ENCODE measurements at places on chromosomes 7 and 10.

GRCh38 chr10:127100983-127101615 lies 95.3 kb downstream of the INSYN2A start:
- DNase-seq = no peak

DNA sequence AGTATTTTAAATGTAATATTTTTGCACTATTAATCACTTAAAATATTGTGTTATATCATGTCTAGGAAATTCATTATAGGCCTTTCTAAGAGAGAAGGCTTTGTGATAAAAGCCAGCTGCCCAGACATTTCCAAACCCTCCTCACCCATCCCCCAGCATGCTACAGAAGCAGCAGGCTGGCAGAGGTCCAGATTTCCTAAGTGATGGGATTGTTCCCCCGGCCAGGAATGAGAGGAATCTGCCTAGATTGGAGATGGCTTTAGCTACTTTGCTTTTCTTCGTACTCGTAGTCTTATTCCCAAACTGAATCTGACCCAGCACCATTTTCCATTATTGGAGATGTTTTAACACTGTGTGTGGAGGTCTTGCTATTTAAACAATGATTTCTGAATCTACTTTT lies 29.4 kb downstream of the CDK14 start:
- DNase-seq = no peak

GRCh38 chr7:42677751-42678699 lies 233.8 kb downstream of the C7orf25 start:
- no peak for DNase-seq

DNA sequence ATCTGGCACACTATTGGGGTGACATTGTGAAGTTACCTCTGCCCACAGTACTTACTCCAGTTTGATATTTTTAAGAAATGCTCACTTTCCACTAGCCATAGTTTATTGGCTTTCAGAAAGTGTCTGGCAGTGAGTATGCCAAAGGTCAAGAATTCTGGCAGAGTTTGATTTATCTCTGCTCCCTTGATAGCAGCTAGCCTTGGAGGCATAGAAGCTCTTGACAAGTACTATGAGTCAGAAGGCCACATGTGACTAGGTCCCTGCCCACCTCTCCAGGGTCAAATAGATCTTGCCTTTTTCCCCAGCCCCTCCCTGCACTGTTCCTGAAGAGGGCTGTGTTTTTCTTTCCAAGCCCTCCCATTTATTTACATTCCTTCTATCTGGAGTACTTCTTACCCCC lies 202.2 kb downstream of the AUTS2 start:
- DNase-seq = no peak

- DNase-seq = no peak
Observed at GRCh38 chr7:43621729-43622448, 39.0 kb downstream of the STK17A start.

DNA sequence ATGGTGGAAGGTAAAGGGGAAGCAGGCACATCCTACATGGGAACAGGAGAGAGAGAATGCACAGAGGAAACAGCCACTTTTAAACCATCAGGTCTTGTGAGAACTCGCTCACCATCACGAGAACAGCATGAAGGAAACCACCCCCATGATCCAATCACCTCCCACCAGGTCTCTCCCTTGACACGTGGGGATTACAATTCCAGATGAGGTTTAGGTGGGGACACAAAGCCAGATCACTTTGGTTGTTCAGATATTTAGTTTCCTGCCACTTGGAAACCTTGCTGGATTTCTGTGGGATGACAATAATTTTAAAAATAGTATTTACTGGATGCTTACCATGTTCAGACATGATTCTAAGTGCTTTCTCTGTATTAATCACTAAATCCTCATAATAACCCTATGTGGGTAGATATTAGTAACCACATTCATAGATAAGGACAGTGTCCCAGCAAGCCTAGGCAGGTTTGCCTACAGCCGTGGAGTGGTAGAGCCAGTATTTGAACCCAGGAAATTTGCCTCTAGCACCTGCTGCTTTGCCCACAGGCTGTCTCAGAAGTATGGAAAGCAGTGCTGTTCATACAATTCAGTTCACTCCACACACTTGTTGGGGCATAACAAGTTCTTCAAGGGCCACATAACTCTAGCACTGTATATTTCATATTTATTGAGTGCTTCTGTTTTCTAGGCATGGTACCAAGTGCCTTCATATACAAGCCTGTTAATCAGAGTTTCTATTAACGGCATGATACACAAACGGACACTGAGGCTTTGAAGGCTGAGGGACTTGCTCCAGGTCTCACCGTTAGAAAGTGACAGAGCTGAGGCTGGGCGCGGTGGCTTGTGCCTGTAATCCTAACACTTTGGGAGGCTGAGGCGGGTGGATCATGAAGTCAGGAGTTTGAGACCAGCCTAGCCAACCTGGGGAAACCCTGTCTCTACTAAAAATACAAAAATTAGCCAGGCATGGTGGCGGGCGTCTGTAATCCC lies 8.3 kb downstream of the TLL2 start:
- DNase-seq = no peak

DNA sequence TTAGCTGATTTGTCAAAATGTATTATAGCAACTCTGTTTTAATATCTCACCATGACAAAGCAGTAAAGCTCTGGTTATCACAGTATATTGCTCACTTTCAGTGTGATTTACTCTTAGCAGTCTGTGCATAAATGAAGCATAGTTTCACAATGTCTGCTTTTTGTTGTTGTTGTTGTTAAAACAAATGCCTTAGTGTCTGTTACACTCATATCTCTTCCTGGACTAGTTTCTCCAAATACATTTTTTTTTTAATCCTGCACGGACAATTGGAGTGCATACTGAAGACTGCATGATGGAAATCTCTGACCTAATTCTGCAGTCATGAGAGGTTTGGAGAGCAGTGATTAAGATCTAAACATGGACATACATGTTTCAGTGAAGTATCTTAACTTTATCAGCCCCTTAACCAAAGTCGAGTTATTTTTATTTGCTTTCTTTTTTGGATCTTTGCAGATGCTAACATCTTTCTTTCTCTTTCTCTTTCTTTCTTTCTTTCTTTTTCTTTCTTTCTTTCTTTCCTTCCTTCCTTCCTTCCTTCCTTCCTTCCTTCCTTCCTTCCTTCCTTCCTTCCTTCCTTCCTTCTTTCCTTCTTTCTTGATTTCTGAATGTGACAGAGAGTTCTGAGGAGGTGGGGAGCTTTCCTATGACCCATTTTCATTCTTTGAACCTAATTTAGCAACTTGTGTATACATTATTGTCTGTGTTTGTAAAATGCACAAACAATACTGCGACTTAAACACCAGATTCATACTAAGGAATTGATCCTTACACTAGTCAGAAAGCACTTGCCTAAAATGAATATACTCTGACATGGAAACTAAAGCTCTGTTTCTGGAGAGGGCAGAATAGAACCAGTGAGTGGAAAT lies 161.5 kb upstream of the AGR3 start:
- DNase-seq = no peak

DNA sequence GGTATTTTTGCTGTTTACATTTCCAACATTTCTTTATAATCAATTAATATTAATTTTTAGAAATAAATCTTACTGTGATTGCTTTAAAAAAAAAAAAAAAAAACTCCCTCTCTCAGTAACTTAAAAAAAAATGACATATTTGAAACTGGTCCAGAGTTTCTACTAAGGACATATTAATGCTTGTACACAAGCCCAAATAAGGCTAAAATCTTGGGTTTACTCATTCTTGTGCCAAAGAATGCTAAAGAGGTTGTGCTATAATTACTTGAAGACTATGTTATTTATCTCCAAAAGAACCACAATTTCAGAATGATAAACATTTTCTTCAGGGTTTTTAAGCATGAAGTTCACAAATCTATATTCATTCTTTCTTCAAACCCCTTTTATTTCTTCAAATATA lies 39.4 kb upstream of the PHF14 start:
- no peak for DNase-seq

GRCh38 chr10:78934532-78934898 lies 134.3 kb upstream of the ZMIZ1 start:
- no peak for DNase-seq

- DNase-seq = peak; percentile 6
Observed at GRCh38 chr7:108063520-108063933, 60.6 kb upstream of the LAMB1 start.

Data from GM06990 (cell line).